HepG2 (cell line): ENCODE measurements at places on chromosomes 13 and 19.
A peak's percentile ranks its signal among the peaks of the same experiment; 100 is the strongest.

- no peak for DNase-seq
Observed at GRCh38 chr19:4515732-4516131, 2.6 kb downstream of the PLIN4 start.

- no peak for DNase-seq
Observed at GRCh38 chr13:113589961-113590339, 5.4 kb downstream of the TFDP1 start.

DNA sequence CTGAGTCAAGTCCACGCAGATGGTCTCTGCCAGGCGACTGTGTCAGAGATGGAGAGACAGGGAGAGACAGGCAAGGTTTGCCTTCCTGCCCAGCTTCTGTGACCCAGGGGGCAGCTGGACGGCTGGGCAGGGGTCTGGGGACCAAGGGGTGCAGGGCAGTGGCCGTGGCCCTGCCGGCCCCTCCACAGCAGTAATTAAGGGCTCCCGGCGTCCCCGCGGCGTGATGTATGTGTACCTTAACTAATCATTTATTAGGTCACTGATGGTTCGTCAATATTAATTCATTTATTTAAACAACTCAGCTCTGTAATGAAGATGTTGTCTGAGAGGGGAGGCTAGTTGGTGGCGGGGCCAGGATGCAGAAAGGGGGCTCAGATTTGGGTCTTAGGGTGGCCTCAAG lies 28.6 kb upstream of the TCF3 start:
- DNase-seq, result no peak

DNA sequence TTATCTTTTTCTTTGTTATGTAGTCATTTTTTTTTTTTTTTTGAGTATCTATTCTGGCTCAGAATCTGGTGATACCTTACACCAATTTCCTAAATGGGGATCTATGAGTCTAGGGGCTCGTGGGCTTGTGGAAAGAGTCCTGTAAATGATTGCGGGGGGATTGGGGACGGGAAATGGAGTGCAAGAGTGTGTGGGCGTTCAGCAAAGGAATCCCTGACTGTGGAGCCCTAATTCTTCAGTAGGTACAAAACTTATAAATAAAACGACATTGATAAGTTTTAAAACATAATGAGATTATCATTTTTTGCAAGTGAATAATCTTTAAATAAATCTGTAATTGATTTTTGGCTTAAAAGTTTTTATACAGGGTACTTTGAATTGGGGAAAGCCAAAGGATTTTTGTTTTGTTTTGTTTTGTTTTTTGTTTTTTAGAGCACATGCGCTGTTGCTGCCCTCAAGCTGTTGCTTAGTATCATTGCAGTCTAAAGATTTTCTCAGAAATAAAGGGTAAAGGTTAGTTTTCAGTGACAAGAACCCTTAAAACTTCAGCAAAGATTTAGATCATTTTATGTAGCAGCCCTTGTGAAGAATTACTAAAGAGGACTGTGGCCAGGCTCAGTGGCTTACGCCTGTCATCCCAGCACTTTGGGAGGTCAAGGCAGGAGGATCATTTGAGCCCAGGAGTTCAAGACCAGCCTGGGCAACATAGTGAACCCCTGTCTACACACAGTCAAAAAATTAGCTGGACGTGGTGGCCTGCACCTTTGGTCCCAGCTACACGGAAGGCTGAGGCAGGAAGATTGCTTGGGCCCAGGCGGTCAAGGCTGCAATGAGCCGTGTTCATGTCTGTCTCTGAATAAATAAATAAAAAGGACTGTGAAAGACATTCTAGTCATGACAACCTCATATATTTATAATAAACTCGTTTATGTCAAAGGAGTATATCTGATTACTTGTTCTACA lies 1.7 kb downstream of the ERCC5 start:
- no peak for DNase-seq

DNA sequence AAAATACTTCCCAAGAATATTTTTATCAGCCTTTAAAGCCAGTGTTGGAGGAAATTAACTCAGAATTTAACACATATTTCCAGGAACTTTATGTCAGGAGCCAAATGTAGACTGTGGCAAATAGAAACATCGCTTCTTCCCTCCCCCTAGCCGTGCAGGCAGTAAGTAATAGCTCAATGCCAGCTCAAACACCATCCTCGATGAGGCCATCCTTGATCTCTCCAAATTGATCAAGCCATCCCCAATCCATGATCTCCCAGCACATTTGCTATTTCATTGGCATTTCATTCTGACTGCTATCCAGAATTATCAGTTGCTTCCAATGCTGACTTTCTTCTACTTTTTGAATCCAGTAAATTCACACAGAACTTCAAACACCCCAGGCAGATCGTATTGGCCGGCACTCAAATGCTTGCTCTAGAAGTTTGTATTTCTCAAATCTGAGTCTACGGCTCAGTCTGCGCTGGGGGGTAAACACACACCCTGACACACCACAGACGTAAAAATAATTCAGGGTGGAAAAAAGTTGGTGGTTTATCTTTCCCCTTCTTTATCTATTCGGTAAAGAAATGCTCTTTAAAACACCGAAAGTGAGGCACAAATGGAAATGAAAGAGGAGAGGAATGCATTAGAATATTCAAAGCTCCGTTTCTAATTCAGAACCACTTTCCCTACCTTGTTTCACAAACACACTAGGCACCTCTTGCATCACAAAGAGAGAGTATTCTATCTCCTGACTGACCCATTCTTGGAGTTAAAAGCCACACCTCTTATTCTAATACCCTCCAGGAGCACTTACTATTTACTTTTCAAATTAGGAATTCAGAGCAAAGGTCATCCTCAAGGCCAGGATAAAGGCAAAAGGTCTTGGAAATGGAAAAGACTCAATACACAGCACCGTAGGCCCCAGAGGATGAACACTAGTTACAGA lies 991 bp downstream of the OBI1 start:
- DNase-seq, result peak; percentile 74

DNA sequence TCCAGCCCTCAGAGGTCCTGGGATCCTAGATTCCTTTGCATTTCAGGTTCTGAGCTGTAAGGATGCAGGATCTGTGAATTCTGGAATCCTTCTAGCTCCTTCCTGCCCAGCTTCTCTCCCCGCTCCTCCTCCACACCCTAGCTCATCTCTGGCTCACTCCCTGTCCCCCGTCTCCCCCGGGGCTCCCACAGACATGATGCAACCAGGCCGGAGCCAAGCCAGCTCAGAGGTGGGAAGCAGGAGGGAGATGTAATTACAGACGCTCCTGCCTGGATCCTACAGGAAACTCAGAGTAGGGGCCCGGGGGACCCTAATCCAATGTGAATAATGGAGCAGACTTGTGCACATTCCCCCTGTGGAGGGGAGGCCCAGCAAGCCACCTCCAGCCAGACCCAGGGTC lies 4.5 kb downstream of the GNG8 start:
- no peak for DNase-seq

- no peak for DNase-seq
Observed at GRCh38 chr13:109652531-109652930, 133.9 kb downstream of the IRS2 start.

GRCh38 chr19:16452325-16452724 lies 19.4 kb downstream of the EPS15L1 start:
- DNase-seq, result no peak

DNA sequence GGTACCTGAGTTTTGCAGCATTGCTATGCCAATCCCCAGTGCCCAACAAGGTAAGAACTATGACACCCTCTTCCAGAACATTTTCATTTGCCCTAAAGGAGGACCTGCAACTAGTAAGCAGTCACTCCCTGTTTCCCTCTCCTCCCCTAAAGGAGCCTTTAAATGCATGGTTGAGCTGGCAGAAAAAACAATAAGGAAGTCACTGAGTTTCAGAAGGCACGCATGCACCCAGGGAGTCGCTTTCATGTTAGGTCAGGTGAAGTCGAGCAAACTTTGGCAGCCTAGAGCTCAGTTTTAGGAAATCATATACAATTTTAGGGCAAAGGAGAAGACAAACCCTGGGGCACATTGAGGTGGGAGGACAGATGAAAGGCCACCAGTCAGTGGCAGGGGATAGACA lies 11.8 kb downstream of the NLRP11 start:
- DNase-seq, result no peak

DNA sequence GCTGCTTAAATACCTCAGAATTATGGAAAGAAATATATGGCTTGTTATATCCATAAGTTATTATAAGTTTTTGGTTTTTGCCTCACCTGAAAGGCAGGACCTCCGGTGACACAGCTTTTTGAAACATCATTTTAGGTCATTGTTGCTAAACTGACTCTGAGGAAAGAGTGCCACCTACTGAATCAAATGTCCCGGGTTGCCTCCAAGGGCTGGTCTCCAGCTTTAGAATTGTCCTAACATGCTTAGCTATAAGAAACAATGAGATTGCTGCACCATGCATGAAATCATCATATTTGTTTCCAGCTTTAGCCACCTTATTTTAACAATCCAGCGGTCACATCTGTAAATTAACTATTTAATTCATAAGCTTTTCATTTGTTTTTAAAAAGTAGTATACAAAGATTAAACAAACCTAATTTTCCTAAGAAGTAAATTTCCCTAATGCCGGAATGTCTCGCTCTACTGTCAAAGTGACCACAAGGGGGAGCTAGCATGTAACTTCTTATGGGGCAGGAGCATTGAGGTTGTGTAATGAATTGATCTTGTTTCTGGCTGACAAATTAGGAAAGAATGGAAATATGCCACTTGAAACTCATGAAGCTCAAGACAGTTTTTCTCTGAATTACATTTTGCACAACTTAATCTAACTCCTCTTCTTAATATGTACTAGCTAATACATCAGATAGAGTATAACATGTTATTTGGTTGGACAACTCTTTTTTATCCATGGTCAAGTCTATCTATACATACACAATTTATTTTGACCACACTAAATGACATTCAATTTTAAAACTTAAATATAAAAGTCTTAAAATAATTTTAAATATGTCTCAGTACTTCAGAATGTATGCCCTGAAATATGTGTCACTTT lies 6.7 kb upstream of the PCDH17 start:
- DNase-seq, result peak; percentile 56

- DNase-seq, result no peak
Observed at GRCh38 chr19:30488191-30488590, 116.0 kb downstream of the ZNF536 start.

DNA sequence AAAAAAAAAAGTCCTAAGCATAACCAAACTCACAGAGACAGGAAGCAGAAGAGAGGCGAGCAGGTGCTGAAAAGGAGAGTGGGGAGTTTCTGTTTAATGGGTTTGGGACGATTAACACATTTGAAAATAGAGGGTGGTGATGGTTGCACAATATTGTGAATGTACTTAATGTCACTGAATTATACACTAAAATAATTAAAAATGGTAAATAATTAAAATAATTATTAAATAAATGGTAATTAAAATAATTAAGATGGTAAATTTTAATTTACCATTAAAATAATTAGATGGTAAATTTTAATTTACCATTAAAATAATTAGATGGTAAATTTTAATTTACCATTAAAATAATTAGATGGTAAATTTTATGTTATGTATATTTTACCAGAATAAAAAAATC lies 74.8 kb upstream of the XPO4 start:
- DNase-seq, result no peak

DNA sequence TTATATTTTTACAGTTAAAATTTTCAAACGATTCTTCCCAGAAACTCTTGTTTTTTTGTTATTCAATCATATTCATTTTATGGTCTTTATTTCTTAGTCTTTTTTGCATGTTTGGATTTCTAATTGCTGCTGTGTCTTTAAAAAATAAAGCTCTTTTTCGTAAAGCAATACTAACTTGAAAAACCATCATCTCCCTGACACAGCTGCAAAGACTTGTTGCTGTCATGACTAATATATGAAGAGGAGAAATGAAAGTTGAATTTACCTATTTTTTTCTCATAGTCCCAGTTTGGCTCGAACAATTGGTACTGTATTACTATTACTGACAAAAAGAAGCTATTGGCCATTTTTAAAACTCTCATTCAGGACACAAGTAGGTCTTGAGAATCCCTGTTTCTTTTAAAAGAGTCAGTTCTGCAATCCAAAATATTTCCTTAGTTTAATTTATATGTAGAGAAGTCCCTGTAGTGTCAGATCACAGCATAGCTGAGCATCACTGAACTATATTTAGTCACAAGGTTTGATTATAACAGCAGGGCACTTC lies 12.1 kb upstream of the SPART start:
- DNase-seq, result no peak
